AML-193 (cell line): ENCODE measurements at places on chromosomes 2 and 18.
A peak's percentile ranks its signal among the peaks of the same experiment; 100 is the strongest.

DNA sequence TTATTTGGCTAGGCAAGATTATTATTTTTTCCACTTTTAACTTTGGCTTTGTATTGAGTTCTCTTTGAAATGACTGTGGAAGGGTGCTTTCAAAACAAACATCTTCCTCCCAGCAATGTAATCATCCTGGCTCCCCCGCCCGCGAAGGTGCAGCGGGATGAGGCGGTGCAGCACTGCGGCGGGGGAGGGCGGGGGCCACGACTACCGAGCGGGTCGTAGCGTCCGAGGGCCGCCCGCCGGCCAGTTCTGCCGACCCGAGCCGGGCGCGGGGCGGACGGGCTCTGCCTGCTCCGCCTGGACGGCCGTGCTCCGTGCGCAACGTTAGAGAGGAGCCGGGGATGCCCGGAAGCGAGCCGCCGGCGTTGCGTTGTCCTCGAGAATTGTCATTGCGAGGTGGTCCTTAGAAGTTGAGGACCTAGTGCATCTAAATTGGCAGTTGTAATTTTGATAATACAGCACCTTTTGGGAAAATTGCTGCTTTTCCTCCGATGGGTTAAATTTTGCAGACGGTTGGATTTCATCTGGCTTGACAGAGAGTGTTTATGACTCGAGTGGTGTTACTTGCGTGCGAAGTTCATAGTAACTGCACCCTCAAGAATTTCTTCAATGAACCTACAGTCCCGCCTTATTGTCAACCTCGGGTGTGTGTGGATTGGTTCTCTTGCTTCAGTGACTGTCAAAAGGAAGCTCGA, 1.1 kb downstream of the EPC2 start:
- peak; percentile 90 for DNase-seq

DNA sequence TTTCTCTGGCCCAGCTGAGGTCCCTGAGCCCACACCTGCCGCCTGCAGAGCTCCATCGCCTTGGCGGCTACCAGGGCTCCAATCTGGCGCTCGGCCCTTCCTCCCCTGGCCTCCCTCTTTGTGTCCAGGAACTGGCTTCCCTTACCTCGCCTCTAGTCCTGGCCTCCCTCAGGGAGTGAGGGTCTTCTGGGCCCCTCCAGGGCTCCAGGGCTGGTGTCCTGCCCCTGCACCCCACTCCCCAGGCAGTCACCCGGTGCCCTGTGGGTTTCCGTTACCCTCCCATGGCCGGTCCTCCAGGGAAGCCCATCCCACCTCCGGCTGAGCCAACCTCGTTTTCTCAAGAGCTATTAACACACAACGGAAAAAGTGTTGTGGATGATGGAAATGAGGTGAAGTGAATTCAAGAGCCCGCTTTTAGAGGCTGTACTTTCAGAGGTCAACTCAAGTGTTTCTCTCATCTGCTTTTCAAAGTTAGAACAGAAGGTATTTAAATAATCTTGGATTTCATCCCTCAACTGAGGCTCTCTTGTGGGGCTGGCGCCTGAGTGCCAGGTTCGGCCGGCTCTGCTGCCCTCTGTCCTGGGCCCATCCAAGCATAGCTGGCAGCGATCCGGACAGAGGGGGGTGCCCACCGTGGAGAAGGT, 131.9 kb downstream of the ASB1 start:
- no peak for DNase-seq

- peak; percentile 75 for DNase-seq
Measured at GRCh38 chr2:218892693-218893348, 12.2 kb downstream of the WNT10A start.

GRCh38 chr2:238098901-238099713, 1.0 kb upstream of the ESPNL start:
- DNase-seq, result no peak

DNA sequence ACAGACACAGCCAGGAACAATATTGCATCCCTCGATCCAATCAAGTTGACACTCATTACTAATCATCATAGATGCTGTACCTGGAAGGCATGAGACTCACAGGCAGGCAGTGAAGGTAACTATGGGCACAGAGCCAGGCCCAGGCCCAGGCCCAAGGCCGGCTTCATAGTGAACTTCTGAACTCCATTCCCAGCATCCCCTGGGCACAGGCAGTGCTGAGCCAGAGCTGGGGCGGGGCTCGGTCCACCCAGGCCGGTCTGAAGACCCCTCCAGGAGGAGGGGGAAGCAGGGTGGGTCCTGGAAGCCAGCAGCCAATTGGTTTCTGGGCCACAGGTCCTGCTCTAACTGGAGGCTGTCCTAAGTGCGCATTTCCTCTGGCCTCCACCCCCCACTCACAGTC, 37.6 kb downstream of the MLPH start:
- DNase-seq, result no peak

DNA sequence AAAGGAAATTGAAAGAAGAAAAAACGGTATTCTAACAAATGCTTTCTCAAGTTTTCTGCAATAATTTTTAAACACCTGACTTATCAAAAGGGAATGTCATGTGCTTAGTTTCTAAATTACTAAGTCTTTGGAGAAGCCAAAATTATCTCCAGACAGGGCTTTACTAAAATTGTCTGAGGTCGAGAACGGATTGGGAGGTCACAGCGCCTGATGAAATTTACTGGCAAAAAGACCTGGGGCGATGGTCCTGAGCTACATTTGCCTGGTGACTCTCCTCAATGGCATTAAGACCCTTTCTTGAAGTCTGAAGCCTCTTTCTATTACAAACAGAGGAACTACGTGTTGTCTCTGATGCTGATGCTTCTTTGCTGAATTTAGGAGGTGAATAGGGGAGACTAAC, 291.8 kb upstream of the SESTD1 start:
- no peak for DNase-seq

DNA sequence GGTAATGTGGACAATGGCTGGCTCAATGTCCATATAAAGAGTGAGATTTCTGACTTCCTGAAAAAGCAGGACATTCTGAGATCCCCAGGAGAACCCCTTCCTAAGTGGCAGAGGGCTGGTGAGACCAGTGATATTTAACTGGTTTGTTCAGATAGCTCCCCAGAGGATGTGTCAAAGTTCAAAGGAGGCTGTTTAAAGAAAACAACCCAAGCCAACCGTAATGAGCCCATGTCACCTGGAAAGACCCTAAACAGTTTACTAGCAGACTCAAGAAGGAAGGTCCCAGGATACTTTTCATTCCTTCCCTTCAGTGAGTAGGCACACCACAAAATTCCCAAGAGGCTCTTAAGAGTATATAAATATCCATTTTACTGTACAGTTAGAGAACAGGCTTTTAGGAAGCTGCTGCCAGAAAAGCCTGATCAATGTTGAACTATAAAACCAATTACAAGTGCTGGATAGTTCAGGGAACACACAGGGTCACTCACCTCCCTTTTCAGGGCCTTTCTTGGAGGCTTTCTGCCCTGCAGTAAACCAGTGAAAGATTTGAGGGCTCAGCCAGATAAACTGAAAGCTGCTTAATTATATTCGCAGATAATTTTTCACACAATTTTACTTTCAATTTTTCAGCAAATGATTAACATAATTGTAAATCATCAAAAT, 293.5 kb downstream of the ASXL3 start:
- DNase-seq, result no peak

- DNase-seq, result no peak
Measured at GRCh38 chr2:216074794-216075193, 6.8 kb downstream of the PECR start.

- no peak for DNase-seq
Measured at GRCh38 chr2:206274434-206275311, at the start of gene ZDBF2. TSS of gene ZDBF2 (plus strand) at chr2:206274663. CDS start at chr2:206281850, 7,187 bp downstream.

- DNase-seq, result no peak
Measured at GRCh38 chr2:148968776-148969319, 69.7 kb upstream of the LYPD6B start.

DNA sequence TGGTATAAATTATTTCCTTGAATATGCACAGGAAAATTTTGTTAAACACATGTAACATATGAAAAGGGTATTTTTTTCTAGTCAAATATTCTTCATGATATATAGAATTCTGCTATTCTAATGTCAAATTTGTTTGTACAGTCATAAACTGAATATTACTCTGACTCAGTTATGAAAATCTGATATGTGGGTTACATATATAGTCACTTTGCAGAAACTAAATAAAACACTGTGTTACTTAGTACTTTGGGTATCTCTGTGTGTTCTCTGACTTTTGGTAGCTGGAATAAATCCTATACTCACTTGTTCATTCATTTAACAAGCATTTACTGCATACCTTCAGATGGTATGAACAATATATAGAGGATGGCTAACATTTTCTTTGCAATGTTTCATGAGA, 159.4 kb downstream of the TTC27 start:
- no peak for DNase-seq

DNA sequence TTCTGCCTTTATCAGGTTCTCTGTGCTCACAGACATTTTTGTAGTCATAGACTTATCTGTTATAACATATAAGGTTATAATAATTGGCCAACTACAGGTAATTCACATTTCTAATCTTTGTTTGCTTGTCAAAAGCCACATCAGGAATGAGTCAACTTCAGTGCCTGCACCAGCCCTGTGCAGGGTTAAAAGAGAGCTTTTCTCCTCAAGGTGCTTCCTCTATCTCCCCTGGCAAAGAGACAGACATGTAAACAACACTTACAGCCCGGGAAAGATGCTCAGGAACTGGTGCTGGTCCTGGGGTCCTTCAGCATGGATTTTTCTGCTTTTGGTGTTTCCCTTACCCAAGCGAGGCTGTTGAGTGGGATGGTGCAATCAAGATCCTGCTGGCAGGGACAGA, 7.7 kb upstream of the EHD3 start:
- no peak for DNase-seq

- DNase-seq, result no peak
Measured at GRCh38 chr2:15795426-15795825, 144.9 kb upstream of the MYCN start.

- no peak for DNase-seq
Measured at GRCh38 chr18:79449551-79450288, 54.0 kb downstream of the NFATC1 start.

DNA sequence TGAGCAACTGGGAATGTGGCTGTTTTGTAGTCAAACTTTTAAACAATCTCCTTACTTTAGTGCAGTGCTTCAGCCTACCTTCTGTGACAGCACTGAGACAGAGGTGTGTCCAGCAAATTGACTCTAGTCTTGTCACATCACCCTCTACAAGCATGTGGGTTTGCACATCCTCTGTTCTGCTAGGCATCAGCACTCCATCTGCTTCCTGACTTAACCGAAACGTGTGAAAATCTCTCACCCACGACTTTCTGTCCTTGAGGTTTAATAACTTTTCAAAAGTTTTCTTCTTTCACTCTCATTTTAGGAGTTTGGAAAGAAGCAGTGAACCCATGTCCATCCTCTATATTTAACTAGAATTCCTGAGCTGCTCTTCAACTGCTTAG, 42.6 kb downstream of the TTR start:
- no peak for DNase-seq
